Amygdala (tissue), 56 donors: ENCODE measurements at places on chromosomes 1 and 21.

- no peak for DNase-seq
Observed at GRCh38 chr1:110768605-110769004, 93.9 kb upstream of the KCNA3 start.

DNA sequence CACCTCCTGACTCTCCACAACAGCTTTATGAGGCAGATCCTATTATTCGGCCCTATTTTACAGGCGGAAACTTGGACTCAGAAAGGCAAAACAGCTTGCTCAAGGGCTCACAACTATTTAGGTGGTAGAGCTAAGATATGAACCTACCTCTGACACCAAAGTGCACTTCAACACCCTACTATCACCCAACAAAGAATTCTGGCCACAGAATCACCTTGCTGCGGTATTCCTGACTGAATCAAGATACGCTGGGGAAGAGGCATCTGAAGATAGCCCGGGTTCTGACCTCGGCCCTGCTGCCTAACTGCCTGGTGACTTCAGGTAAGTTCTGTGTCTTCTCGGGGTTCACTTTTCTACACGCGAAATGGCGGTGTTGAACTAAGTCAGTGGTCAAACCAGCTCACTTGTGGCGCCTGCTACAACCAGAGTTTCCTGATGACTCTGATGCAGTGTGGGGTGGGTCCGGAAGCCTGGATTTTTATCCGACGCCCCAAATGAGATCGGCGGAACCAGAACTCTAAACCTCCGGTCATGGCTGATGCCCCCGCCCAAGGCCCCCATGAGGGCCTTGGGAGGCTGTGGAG, 608 bp downstream of the PEF1 start:
- DNase-seq, result no peak

GRCh38 chr1:44408632-44409602, 3.9 kb downstream of the RNF220 start:
- DNase-seq, result no peak

DNA sequence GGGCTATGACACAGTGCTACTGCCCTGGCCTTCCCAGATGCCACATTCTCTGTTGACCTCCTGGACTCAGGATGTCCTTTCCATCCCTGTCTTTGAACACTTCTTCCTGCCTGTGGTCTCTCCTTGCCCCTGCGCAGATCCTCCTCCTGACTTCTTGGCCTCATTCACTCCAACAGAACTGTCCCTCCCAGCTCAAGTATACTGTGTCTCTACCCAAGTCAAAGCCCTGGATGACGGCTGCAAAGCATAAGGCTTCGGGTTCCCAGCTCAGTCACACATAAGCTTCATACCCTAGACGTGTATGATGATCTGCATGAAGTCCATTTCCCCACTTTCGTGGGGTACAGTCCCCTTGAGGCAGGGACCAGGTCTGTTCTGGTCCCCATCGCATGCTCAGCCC, 328.2 kb upstream of the VAMP3 start:
- no peak for DNase-seq

DNA sequence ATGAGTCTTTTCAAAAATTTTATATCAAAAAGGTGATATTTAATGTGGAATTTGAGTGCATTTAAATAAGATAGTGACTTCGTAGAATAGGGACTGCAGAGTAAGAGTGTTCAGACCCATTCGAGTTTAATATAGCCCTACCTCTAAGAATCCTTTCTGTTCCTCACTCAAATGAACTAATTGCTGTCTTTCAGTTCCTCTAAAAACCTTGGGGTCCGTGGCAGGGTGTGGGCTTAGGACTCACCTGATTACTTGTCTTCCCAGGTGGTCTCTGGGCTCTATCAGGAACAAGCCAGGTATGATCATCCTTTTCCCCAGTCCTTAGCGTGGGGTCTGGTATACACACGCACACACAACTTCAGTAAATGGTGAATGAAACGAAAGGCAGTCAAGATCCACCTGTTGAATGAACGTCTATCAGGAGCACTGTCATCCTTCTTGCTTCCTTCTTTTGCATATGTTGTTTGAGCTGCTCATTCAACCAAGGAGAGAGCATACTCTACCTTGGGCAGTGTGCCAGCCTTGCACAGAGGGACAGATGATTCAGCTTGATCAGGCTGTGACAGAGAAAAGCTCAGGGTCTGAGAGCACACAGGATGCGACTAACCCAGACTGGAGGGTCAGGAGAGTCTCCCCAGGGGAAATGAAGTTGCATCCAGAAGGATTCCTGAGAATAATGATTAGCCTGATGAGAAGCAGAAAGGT, 1.2 kb upstream of the RNF11 start:
- peak; percentile 43 for DNase-seq

DNA sequence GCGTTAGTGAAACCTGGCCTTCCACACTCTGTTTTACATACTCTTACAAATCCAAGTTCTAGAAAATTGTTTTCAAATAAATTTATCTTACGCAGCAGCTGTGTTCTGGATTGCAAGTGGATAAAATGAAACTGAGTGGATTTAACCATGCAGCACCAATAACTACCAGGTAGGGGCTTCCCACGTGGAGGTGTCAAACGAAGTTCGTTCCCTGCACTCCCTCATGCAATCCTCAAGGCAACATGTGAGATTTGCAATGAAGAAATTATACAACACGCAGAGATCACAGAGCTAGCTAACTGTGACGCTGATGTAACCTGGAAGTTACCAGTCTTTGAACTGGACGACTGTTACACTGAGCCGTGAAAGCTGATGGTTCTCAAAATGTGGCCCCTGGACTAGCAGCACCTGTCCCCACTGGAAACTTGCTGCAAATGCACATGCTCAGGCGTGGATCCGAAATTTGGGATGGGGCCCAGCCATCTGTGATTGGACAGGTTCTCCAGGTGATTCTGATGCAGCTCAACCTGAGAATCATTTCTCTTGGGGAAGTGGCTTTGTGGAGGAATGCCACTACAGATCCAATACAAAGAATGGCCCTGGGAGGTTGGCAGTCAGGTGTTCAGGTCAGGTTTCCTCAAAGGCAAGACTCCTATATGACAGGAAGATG, 36.3 kb downstream of the RSPH1 start:
- DNase-seq, result no peak

- DNase-seq, result no peak
Observed at GRCh38 chr1:203760506-203760905, 4.5 kb upstream of the LAX1 start.

- DNase-seq, result no peak
Observed at GRCh38 chr1:10431070-10431730, 967 bp downstream of the CENPS start.

- DNase-seq, result no peak
Observed at GRCh38 chr1:23238565-23238964, 21.3 kb upstream of the HTR1D start.

GRCh38 chr1:28640766-28641165, 2.1 kb downstream of the TAF12 start:
- no peak for DNase-seq

- DNase-seq, result no peak
Observed at GRCh38 chr1:39954324-39954869, 548 bp upstream of the MFSD2A start.

- DNase-seq, result no peak
Observed at GRCh38 chr21:45182958-45183357, 104.7 kb downstream of the POFUT2 start.

- DNase-seq, result no peak
Observed at GRCh38 chr1:164716992-164717703, 158.2 kb downstream of the PBX1 start.

GRCh38 chr1:116508984-116509980, 61.5 kb downstream of the CD58 start:
- no peak for DNase-seq

- DNase-seq, result no peak
Observed at GRCh38 chr21:22743085-22743484, 1744.9 kb downstream of the NCAM2 start.

DNA sequence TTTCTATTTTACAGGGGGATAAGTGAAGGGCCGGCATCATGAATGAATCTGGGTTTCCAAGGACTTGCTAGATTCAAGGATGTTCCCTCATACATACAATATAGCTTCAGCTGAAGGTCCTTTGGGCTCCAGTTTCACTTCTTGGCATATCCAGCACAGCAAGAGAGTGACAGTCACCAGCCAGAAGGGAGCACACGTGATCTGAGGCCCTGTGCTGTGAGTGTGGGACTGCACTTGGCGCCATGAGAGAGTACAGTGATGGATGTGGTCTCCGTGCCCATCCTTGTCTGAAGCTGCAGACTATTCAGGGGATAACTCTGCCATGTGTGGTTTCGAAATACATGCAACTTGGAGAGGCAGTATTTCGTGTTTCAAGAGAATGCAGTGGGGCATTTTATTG, 159.7 kb upstream of the DSCAM start:
- no peak for DNase-seq

- no peak for DNase-seq
Observed at GRCh38 chr1:73662526-73662925, 535.5 kb downstream of the LRRIQ3 start.

GRCh38 chr21:16195538-16195910, 465.7 kb downstream of the USP25 start:
- DNase-seq, result no peak

DNA sequence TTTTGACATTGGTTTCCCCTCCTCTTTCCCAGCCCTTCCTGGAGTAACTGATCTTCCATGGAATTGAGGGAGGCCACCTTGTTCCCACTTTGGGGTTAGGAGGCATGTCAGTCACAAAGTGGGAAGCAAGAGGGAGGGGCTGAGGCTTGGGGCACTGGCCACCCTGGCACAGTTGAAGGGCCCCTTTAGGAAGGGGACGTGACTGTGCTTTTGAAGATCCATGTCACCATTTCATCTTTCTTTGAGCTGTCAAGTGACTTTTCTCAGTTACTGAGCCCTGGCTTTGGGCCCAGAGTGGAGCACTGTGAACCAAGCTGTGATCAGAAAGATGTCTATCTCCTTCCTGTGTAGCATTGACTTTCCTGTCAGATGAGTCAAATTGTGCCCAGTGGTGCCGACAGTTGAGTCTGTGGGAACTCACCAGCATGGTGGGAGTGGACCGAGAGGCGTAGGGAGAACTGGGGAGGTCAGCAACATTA, 38.5 kb upstream of the TDRD10 start:
- DNase-seq, result no peak

- no peak for DNase-seq
Observed at GRCh38 chr1:8598783-8599182, 218.7 kb downstream of the RERE start.

GRCh38 chr1:212981025-212981495, 30.7 kb downstream of the VASH2 start:
- no peak for DNase-seq

GRCh38 chr1:12706061-12706460, 9.8 kb upstream of the AADACL3 start:
- DNase-seq, result no peak

DNA sequence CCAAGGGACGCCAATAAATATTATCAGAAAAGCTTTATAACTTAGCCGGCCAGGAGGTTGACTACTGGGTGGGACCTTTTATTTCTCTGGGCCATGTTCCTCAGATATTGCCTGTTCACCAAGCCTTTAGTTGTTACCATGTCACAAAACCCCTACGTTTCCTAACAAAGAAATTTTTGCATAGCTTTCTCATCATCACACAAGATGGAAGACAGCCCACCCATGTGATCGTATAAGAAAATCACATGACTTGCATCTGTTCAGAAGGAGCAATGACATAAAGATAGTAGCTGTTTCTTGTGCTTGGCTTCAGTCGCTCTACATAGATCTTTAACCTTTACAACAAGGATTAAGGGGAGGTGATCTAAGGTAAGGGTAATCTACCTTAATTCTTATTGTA, 88.9 kb upstream of the NGF start:
- no peak for DNase-seq

- no peak for DNase-seq
Observed at GRCh38 chr1:38285807-38286530, 239.4 kb upstream of the POU3F1 start.

DNA sequence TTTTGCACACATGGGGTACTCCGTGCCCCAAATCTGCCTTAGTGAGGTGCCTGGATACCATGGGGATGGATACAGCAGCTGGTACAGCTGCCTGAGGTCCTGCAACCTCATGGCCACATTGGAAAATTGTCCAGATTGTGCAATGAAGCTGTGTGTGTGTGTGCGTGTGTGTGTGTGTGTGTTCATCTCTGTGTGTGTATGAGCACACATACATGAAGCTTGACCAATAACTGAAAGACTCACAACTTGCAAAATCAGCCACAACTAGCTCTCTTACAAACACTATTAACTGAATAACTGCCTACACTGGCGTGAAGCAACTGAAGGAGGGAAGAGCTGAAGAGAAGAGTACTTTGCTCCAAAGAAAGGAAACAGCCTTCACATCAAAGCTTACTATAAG, 78.1 kb downstream of the ERG start:
- no peak for DNase-seq

- no peak for DNase-seq
Observed at GRCh38 chr1:222786121-222786520, 28.7 kb upstream of the DISP1 start.

DNA sequence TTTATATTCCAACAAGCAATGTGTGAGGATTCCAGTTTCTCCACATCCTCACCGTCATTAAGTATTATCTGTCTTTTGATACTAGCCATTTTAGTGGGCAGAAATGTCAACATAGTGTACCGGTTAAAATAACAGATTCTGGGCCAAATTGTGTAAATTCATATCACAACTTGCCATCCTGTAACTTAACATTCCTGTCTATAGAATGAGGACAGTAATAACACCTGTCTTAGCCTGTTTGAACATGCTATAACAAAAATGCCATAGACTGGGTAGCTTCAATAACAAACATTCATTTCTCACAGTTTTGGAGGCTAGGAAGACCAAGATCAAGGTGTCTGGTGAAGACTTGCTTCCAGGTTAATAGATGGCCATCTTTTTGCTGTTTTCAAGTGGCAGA, 491.1 kb downstream of the PTBP2 start:
- DNase-seq, result no peak

DNA sequence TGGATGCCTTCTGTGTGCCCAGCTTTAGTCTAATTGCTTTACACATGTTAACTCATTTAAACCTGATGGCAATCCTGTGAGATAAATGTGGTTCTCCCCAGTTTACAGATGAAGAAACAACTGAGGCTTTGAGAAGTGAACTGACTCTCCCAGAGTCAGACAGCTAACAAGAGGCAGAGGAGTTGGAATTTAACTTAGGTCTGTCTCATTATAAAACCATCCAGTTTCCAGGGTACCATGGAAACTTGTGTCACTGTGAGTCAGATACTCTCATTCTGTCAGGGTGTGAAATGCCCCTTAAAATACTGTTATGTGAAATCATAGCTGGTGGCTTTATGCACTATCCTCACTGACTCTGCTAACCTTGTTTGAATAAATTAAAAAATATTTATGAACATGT, 206.6 kb downstream of the PBX1 start:
- no peak for DNase-seq

DNA sequence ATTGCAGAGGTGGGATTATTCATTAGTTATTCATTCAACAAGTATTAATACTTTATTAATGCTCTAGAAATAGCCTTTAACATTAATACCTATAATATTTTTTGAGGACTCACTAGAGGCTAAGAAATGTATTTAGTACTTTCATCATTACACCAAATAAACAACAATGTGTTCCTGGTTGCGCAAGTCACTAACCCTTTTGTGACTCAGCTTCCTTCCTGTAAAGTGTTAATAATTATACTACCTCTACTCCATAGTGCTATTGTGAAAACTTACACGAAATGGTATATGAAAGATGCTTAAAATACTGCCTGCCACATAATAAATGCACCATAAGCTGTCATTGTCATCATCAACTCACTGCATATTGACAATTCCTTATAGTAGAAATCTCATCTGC, 431.0 kb downstream of the DPYD start:
- DNase-seq, result no peak

- no peak for DNase-seq
Observed at GRCh38 chr1:158203693-158204457, 23.2 kb downstream of the CD1D start.

GRCh38 chr1:230563591-230563990, 78.7 kb upstream of the COG2 start:
- no peak for DNase-seq
